Stimulated activated CD8-positive, alpha-beta memory T cell treated with anti-CD3 and anti-CD28 coated beads, Interleukin-2, amount 100 ng/mL, for 48 hours (primary cell): ENCODE measurements at places on chromosomes 11 and 22.

DNA sequence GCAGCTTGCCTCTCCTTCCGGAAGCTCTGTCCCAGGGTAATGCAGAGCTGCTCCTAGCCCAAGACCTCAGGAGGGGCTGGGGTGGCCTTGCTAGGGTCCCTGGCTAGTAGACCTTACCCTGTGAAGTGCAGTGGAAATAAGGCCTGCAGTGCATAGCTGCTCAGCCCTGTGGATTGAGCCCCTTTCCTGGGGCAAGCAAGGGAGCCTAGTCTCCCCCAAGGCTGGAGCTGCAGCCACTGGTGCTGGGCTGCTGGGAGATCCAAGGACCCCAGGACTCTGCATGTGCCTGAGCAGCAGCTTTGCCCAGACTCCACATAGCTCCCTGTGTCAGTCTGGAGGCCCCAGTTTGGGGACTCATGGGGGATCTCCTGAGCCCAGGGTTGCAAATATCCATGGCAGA, 57.9 kb downstream of the FANCF start:
- DNase-seq, result no peak

GRCh38 chr11:77125695-77126094, 2.4 kb upstream of the MYO7A start:
- DNase-seq, result no peak

GRCh38 chr11:4072668-4073285, 21.8 kb upstream of the RRM1 start:
- DNase-seq, result no peak

DNA sequence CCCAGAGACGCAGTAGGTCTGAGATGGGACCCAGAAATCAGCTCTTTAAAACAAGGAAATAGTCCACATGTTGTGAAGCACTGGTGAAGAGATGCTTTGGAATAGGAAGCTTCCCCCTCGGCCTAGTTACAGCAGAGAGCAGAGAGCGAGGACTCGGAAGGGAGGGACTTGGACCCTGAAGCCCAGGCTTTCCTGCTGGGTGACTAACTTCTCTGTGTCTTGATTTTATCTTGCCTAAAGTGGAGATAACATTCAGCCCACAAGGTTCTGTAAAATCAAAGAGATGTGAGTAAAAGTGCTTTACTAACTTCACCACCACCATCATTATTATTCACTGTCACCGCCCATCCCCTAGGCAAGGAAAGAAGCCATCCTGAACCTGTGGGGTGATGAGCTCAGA, 58.4 kb downstream of the THAP12 start:
- DNase-seq, result no peak

- DNase-seq, result no peak
Observed at GRCh38 chr11:111359223-111360149, 19.6 kb downstream of the POU2AF1 start.

DNA sequence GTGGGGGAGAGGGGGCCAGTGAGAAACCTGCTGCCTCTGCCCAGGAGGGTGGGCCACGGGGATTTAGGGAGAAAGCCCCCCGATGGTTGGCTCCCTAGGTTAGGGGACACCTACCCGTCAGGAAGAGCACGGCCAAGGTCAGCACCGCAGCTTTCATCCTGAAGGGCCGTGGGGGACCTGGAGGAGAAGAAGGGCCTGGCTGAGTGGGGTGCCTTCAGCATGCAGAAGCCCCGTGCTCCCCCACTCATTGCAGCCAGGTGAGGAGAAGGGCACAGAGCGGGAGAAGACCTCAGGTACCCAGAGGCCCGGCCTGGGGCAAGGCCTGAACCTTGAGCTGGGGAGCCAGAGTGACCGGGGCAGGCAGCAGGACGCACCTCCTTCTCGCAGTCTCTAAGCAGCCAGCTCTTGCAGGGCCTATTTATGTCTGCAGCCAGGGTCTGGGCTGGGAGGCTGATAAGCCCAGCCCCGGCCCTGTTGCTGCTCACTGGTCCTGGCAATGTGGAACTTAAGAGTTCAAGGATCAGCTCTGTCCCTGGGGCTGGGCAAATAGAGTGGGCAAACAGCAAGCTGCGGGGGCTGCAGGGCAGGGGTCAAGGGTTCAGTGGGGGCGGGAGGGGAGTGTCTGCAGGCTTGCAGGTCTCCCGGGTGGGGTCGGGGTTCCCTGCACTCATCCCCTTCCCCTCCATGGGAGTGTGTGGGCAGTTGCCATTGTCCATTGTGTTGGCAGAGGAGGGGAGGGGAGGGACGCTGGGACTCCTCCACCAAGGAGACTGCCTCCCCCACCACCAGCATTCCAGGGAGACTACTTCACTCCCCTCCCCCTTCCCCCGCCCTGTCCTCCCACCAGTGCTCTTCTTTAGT, at the start of gene APOA1:
Gene APOA1, minus strand, starts transcription at position 392 of the 861 bp plus-strand sequence. Its CDS starts 235 bp downstream, at position 157.
- no peak for DNase-seq

DNA sequence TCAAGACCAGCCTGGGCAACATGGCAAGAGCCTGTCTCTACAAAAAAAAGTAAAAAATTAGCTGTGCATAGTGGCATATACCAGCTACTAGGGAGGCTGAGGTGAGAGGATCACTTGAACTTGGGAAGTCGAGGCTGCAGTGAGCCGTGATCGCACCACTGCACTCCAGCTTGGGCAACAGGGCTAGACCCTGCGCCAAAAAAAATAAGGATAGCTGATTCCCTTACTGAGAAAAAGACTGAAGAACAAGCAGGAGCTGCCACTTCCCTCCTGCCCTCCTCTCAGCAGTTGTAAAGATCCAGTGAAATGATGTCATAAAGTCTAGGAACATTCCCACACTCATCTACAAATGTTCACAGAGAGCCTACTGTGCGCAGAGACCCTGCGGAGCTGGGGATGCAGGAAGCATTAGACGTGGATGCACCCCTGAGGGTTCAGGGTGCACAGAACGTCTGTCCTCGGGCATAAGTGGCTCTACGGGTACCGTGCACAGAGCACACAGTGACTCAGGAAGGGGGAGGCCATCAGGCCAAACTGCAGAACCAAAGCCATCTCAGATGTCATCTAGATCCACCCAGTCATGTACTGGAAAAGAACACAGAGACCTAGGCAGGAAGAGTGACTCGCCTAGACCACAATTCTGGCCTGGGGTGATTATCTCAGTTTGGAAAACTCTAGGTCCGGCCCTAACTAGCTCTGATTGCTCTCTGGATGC, 11.7 kb downstream of the SEC14L2 start:
- DNase-seq, result no peak

GRCh38 chr22:36279219-36279666, 26.3 kb downstream of the APOL1 start:
- no peak for DNase-seq

- DNase-seq, result no peak
Observed at GRCh38 chr11:84012171-84012826, 726.1 kb upstream of the CCDC90B start.

DNA sequence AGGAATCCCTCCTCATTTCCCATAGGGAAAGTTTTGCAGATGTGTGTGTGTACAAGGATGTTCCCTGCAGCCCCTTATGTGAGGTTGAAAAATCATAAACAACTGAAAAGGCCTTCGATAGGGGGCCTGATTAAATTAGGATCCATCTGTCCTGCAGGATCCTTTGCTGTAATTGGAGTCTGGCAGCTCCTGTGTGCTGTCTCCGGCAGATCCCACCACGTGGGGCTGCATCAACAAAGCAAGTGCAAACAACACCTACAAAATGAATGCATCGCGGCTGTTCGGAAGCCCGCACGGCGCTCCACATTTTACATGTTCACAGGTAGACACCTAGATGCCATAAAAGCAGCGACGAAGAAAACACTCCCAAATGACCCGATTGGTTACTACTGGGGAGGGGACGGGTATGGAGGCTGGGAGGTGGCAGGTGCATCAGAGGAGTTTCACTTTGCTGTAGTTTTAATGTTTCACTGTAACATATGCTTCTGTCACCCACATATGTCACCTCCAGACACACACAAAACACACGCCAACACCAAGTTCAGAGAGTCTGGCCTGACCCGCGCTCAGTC, 52.2 kb downstream of the NFAM1 start:
- DNase-seq, result no peak

GRCh38 chr11:57414612-57415212, 12.2 kb downstream of the SLC43A3 start:
- no peak for DNase-seq

DNA sequence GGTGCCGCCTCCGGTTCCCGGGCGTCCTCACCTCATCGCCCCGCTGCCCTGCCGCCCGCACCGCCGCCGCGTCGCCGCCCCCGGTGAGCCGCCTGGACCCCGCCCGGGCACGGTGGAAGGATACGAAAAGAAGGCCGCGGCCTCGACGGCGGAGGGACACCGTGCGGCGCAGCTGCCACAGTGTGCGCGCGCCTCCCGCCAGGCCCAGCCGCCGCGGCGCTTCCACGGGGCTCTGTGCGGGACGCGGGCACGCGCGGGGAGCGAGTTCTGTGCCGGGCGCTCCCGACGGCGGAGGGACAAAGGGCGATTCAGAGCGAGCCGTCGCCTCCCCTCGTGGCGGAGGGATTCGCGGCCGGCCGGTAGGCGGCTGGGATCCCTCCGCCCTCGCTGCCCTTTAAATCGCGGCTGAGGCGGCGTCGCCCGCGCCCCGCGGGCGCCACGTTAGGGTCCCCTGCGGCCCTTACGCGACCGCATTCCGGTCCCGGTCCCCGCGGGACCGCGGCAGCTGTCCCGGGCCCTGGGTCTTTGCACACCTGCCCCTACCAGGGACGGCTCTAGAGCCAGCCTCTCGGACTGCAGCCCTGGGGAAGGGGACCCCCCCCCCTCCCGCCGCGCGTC, 568 bp upstream of the KMT5B start:
- DNase-seq, result peak; percentile 57

- DNase-seq, result no peak
Observed at GRCh38 chr11:108891143-108891542, 226.3 kb downstream of the DDX10 start.

GRCh38 chr11:62666259-62666926, 1.3 kb downstream of the CSKMT start:
- DNase-seq, result no peak

GRCh38 chr11:75276186-75276585, 35.6 kb downstream of the TPBGL start:
- no peak for DNase-seq

- no peak for DNase-seq
Observed at GRCh38 chr11:43907028-43907975, 26.7 kb downstream of the ALKBH3 start.
